Stimulated activated CD4-positive, alpha-beta T cell treated with anti-CD3 and anti-CD28 coated beads, Interleukin-1b, Interleukin-23, amount 100 ng/mL, for 48 hours (primary cell): ENCODE measurements at places on chromosomes 1 and 21.

- no peak for DNase-seq
Observed at GRCh38 chr1:188871164-188871563, 1606.5 kb downstream of the BRINP3 start.

- DNase-seq: no peak
Observed at GRCh38 chr1:33685256-33685655, 178.6 kb upstream of the HMGB4 start.

DNA sequence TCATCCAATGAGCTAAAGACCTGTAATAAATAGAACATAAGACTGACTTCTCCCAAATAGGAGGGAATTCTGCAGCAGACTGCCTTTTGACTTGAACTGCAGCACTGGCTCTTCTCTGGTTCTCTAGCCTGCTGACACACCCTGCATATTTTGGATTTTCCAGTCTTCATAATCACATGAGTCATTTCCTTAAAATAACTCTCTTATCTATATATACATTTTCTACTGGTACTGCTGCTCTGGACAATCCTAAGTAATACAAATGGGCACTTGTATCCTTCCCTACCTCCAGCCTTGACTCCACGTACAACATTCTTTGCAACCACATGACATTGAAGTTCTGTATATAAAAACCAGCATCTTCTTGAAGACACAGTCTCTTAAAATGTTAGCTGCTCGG lies 429.4 kb upstream of the TMPRSS15 start:
- no peak for DNase-seq

DNA sequence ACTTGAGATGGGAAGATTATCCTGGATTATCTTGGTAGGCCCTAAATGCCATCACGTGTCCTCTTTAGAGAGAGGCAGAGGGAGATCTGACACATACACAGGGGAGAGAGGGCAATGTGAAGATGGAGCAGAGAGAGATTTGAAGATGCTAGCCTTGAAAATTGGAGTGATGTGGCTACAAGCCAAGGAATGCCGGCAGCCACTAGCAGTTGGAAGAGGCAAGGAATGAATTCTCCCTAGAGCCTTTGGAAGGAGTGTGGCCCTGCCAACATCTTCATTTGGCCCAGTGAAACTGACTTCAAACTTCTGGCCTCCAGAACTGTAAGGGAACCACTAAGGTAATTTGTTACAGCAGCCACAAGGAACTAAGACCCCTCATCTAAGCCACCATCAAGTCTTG lies 8.9 kb upstream of the CAMTA1 start:
- no peak for DNase-seq

DNA sequence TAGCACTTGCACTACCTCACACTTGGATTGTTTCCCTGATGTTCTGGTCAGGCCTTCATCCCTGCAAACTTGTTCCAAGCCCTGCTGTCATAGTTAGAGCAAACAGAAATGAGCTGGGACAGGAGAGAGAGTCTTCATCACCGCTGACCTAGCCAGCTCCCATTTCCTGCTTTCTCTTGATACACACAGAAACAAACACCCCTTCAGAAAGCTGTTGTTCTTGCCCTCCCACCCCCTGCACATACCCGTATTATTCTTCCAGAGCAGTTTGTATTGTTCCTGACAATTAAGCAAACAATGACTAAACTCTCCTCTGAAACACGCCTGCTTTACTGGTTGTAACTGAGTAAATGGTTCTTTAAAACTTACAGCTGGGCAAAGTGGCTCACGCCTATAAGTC lies 2.9 kb upstream of the SYT2 start:
- no peak for DNase-seq

- DNase-seq: no peak
Observed at GRCh38 chr1:151166505-151166956, 587 bp downstream of the SCNM1 start.

DNA sequence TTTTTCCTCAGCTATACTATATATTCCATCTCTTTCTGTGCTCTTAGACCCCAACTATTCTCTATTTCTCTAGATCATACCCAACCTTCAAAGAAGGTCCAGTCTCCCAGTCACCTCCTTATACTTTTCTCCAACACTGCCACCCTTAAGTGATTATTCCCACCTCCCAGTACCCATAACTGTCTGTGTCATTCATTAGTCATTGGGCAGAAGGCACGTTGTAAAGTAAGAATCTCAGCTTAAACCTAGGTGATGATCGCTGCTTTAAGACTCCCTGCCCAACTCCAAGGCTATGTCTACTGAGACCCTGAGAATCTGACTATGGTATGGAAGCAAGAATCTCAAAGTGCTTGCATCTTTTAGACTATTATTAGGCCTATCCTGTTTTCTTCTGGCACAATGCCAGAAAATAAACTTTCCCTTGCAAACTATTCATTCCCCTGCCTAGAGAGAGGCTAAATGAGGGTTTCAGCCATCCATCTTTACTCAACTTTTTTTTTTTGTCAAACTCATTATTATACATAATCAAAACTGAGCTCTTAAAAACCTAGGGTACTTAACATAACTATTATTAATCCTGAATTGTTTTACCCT lies 174.3 kb upstream of the DPT start:
- DNase-seq: no peak

DNA sequence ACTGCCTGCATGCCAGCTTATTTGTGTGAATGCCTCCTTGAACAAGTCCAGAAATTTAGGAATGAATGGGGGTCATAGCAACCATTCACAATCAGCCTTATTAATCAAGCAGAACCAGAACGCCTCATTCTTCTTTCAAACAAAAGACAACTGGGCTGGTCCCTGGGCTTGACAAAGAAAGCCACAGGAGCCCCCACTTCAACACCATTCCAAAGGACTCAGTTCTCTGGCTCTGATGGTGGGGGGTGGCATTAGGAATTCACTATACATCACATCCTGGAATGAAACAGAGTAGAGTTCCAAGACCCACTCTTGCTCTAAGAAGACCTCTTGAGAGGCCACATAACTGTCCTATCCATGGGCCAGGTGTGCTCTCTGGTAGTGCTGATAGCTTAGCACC lies 186.6 kb upstream of the ST6GALNAC5 start:
- no peak for DNase-seq

DNA sequence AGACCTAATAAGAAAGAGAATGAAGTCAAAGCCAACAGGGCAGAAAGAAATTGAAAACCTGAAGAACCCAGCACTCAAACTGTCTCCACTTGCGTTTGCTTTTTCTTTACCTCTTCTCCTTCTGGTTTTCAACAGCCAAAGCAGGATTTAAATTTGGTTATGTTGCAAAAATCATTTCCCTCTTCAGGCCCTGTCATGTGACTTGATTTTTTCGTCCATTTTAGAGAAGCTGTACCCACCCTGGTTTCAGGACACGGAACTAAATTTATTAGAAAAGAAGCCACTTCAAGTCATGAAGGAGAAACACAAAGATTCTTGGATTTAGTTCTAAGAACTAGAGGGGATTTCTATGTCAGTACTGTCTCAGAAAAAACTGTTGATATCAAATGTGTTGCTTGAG lies 1.0 kb upstream of the SYNJ1 start:
- no peak for DNase-seq
